Activated CD4-positive, alpha-beta T cell treated with anti-CD3 and anti-CD28 coated beads for 36 hours (primary cell): ENCODE measurements at places on chromosomes 16 and 17. TPM values are rescaled to one million over a fixed set of nuclear protein-coding genes. Genes with fewer than 3 reads are reported as not detected.

The CBX2 gene
- total RNA-seq, result 4.2 TPM

The TBC1D3H gene
- not detected for total RNA-seq

The TMED6 gene
- 1.3 TPM for total RNA-seq

The KRTAP9-8 gene
- total RNA-seq, result not detected

The CLTC gene
- 180 TPM for total RNA-seq

The CSH1 gene
- total RNA-seq, result not detected
